ENCODE measurements at places on chromosomes 2 and 18.

GRCh38 chr2:134536296-134536695 is 182.5 kb downstream of the TMEM163 start:
- DNase-seq = no peak

- DNase-seq = no peak
These were observed 34.3 kb upstream of the CD226 start for GRCh38 chr18:69981948-69982347.

DNA sequence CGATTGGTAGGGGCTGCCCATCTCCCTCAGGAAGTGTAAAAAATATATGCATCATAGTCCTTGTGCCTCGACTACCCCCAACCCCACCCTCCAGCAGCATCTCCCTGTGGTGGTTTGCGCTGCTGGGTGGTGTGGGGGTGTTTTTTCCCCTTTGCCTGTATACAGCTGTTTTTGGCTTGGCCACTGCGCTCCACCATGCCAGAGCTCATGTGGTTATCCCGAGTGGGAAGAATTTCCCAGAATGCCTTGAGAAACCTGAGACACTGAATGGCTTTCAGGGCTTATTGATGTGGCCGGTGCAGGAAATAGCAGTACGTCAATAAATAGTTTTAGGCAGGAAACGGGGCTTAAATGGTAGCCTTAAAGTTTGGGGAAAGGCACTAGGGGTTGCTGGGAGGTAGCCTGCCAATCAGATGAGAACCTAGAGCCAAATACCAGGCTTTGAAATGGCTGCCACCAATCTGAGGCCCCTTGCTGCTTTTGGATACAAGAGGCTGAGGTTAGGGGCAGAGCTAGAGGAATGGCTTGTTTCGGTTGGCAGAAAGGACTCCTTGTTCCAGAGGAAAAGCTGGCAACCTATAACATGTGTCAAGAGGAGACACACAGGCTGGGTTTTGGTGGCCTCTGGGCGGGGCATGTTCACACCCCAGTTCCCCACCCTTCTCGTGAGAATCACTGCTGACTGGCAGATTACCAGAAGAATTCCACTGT is 144.1 kb downstream of the SMAD7 start:
- peak; percentile 75 for DNase-seq

DNA sequence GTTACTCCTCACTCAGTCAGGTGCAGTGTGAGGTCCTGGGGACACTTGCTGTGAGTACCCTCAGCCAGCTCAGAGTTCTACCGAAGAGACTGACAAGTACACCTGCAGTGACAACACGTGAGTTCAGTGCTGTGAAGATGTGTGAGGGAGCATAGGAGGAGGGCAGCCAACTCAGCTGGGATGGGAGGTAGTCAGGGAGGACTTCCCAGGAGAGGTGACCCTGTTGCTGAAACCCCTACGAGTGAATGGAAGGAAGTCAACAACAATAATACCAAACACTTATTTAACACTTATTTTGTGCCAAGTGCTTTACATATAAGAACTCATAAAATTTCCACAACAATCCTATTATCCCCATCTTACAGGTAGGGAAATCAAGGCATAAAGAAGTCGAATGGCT is 10.2 kb downstream of the TMEM177 start:
- no peak for DNase-seq

DNA sequence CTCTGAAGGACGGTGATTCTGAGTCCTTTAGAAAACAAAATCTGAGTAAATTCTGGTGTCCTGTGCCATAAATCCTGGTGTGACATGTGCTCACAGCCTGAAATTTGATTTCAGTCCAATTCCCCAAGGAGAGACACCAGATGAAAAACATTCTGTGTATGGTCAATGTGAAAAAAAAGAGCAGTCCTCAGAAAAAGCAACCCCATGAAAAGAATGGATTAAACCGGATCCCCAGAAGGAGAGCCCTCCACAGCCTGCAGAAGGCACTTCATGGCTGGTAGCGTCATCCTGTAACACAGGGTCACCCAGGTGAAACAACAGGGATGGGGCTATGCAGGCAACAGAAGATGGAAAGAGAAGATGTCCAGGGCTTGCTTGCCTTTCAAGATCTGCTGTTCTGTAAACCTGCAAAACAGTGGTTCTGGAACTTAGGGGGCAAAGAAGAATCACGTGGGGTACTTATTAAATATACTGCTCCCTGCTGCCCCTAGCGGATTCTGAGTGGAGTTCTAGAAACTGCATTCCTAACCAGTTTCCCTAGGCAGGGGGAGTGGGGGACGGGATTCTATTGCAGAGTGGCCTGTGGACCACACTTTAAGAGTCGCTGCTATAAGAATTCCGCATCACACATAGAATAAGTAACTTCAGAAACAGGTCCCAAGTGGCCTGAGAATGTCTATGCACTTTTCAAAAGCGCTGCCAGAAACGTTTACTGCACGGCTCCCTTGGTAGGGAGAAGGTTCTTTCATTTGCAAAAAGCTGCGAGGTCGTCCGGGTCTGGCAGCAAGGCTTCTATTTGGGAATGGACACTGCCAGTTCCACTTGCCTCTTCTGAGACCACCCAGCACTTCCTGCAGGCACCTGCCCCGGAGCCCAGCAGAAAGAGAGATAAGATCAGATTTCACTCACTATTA is 118.9 kb upstream of the ARL5A start:
- no peak for DNase-seq

DNA sequence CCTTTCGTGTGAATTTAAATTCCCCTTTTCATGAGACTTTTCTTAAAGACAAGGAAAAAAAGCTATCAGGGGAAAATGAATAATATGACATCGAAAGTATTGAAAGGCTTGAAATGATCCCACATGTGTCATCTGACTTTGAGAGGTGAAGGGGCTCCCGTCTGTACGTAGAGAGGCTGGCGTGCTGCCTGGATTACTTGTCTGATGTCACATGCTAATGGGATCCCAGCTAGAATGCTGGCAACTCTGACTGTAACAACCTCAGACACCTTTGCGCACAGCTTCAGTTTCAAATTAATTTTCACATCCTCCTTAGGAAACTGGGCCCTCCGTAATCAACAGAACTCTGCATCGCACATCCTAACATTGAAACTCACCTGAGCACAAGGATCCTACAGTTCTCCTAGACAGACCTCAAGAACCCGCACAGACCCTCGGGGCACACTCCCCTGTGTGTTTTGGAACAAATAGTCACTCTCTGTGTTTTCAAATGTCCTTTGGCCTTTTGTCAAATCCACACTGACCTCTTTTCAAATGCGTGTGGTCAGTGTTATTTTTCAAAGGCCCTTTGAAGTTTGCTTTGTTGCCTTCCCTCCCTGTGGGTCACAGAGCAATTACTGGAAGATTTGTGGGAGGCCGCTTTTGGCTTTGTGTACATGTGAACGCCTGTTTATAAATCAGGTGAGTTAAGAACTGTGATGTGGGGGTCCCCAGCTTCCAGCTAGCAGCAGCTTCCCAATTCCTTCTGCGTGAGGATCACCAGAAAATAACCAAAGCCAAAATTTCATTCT is 65.9 kb downstream of the IL1R2 start:
- DNase-seq = no peak

GRCh38 chr2:6287406-6287805 is 578.3 kb downstream of the CMPK2 start:
- DNase-seq = no peak

- DNase-seq = no peak
These were observed 36.6 kb downstream of the COPS8 start for GRCh38 chr2:237122214-237122666.

DNA sequence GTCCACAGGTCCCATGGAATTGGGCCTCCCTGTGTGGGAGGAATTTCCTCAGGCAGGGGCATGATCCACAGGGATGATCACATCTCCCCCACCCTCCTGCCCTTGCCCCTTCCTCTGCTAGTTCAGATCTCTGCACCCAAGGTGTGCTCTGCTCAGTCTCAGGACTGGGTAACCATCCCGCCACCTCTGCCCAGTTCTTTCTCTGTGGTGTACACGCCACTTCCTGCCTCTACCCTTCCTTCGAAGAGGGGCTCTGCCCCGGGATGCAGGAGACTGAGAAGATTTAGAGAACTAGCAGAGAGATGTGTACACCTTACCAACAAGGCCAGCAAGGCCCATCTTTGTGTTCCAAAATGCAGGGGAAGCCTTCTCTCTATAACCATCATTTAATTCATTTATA is 160.4 kb downstream of the CELF4 start:
- no peak for DNase-seq

DNA sequence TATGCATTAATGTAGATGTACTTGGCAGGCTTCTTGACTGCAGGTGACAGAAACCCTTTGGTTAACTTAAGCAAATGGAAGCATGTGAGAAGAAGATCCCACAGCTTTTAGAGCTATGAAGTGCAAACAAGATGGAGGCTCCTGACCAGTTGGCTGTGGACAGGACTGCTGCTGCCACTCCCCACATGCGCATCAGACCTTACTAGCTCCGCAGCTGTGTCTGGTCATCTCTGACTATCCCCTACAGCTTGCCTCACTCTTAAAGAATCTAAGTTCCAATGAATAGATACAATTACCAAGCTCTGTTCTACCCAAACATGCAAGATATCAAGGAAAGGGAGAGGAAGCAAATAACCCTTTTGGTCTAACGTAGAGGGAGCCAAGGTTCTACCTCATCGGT is 587.6 kb downstream of the DSC3 start:
- no peak for DNase-seq
